Stimulated activated naive CD8-positive, alpha-beta T cell treated with anti-CD3 and anti-CD28 coated beads, Interleukin-15, Interleukin-2, amounts not matched to agents 100 U/mL and 50 U/mL, for 24 hours (primary cell): ENCODE measurements at places on chromosomes 12 and 14.

DNA sequence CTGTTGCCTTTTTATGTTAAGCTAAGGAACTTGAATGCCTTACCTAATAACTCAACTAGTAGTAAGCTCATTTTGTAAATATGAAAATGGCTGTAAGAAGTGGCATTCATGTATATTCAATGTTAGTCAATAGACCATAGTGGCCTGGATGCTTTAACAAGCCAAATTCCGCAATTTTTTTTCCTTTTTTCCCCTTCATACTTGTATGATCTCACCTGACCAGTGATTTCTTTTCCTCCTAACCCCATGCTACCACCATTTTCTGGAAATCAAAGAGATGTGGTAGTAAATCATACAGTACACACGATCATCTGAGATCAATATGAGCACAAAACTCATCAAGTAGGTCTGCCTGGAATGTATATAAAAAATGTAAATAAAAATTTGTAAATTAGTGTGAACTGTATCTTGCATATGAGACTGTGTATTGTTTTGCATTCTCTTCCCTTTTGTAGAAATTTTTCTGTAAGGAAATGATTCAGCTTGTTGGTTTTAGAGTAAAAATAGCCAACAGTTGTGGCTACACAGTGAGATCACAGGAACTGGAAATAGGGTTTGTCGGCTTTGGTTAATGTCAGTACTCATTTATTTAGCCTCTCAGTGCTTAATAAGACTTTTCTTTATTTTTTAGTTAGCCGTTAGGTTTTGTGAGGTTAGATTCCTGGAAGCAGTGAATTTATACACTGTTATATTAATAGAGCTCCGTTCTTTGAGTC lies 62.5 kb downstream of the ETNK1 start:
- DNase-seq, result no peak

DNA sequence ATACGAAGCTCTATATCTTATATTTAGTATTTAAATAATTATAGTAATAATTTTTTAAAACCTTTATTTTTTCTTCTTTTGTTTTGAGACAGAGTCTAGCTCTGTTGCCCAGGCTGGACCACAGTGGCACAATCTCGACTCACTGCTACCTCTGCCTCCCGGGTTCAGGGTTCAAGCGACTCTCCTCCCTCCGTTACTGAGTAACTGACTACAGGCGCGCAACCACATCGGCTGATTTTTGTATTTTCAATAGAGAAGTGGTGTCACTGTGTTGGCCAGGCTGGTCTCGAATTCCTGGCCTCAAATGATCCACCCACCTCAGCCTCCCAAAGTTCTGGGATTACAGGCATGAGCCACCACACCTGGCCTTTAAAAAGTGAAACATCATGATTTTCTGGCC lies 13.0 kb upstream of the WNK1 start:
- DNase-seq, result no peak

- no peak for DNase-seq
Observed at GRCh38 chr12:88753066-88753465, 172.8 kb upstream of the KITLG start.

GRCh38 chr12:116990971-116991966 lies 80.5 kb downstream of the FBXW8 start:
- no peak for DNase-seq

DNA sequence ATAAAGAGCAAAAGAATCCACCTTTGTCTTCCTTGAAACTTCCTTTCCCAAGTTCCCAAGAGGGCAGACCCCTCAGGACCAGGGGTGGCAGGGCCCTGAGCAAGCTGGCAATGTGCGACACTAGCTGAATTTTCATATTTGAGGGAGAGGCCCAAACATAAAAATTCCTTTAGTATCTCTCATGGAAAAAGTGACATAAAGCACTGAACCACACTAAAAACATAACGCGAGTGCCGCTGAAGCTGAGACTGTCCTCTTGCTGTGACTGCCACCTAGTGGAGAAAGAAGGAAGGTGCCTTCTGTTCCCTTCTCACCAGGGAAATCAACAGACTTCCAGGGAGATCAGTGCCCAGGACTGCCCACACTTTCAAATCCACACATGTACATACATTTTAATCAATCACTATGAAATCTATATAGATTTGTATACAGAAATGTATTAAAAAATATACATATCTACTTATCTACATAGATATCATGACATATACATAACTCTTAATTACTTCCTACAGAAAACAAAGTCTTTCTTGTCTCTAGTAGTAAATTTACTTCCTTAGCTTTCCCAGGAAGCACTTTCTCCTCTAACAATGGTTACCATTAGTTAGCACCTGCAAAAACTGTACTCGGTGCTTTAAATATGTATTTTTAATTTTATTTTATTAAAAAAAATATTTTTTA lies 53.8 kb downstream of the SSH1 start:
- peak; percentile 70 for DNase-seq

DNA sequence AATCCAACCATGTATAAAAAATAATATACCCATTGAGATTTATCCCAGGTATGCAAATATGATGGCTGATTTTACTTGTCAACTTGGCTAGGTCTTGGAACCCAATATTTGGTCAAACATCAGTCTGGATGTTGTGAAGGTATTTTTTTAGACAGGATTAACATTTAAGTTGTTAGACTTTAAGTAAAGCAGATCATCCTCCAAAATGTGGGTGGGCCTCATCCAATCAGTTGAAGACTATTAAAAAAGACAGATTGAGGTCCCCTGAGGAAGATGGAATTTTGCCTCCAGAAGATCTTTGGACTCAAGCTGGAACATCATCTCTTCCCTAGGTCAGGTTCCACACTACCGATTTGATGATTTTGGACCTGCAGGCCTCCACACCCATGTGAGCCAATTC lies 271.2 kb downstream of the TMEM121 start:
- no peak for DNase-seq

DNA sequence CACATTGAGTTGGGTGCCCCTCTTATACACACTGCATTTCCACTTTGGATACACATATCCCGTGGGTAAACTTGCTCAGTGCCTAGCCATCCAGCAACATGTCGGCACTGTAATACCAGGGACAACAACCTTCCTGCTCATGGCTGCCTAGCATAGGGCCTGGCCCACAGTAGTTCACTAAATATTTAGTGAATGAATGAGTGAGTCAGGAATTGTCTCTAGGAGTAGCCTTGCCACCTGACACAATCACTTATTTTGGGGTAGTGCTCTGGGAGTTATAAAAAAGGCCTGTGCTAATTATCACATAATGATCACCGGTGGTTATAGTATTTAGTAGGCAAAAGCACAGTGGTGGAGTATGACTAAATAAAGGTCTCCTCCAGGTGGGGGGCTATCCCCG lies 8.5 kb upstream of the NUMB start:
- no peak for DNase-seq

- no peak for DNase-seq
Observed at GRCh38 chr12:51511546-51512260, 79.3 kb upstream of the SCN8A start.

- DNase-seq, result no peak
Observed at GRCh38 chr12:31008961-31009840, 64.5 kb upstream of the DDX11 start.

- no peak for DNase-seq
Observed at GRCh38 chr12:67752226-67752732, 103.7 kb downstream of the DYRK2 start.

- DNase-seq, result no peak
Observed at GRCh38 chr14:85695300-85695699, 165.4 kb downstream of the FLRT2 start.

DNA sequence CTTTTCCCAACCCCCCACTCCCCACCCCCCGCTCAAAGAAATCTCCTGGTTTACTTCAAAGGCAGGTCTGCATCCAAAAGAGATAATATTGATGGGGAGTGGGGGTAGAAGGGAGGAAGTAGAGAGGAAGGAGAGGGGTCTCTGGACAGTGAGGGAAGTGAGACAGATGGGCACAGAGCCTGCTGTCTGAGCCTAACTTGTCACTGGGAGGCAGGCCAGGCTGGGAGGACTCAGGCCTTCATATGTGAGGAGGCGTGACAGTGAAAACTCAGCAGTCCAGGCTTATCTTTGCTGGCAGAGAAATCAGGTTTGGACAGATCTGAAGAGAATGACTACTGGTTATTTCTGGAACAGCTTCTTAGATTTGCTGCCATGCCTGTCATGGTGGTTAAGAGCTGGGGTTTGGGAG lies 192.3 kb downstream of the NUAK1 start:
- DNase-seq, result no peak

GRCh38 chr12:12224240-12224940 lies 42.5 kb downstream of the LRP6 start:
- no peak for DNase-seq

DNA sequence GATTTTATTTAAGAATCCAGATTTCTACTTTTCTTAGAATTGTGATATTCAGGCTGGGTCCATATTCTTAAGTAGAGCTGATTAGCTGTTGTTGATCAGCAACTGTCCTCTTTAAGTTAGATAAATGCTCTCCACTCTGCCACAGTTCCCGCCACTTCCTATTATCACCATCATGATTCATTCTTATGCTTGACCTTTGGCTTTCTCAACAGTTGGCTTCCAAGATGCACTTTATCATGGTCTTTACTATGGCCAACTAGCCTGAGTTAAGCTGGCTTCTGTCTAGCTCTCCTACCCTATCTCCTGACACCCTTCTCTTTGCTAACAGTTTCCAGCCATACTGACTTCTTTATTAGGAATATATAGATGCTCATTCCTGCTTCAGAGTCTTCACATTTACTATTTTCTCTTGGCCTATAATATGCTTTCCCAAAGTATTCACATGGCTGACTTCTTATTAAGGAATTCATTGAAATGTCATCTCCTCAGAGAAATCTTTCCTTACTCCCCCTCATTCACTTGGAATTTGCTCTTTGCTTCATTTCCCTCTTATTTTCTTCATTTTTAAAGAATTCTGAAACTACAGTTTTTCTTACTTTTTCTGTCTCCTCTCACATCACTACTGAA lies 149.0 kb upstream of the IGF1 start:
- no peak for DNase-seq

DNA sequence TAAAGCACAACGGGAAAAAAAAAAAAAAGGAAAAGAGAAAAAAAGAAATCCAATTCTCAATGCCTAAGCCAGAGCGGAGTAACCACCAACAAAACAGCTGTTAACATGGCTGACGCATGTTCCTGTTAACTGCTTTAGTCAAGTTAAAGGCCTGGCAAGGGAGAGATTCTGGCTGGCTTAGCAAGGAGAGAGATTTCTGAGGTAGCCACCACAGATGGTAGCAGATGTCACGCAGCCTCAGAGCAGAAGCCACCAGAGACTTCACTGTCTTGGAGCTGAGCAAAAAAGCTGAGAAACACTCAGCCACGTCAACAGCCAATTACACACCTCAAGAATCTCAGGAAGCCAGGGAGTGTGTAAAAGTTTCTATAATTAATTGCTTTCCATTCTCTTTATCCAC lies 87.1 kb downstream of the TMCC3 start:
- DNase-seq, result no peak
